ENCODE measurements at places on chromosomes 12 and 14. TPM values are rescaled to one million over a fixed set of nuclear protein-coding genes. Genes with fewer than 3 reads are reported as not detected.

GRCh38 chr12:75684678-75685616 is 173.5 kb upstream of the KRR1 start:
- DNase-seq, result no peak
- no peak overlapping the region for H3K4me3 ChIP-seq
- H3K4me1 ChIP-seq, result no peaks in the 10 kb centered on the region

DNA sequence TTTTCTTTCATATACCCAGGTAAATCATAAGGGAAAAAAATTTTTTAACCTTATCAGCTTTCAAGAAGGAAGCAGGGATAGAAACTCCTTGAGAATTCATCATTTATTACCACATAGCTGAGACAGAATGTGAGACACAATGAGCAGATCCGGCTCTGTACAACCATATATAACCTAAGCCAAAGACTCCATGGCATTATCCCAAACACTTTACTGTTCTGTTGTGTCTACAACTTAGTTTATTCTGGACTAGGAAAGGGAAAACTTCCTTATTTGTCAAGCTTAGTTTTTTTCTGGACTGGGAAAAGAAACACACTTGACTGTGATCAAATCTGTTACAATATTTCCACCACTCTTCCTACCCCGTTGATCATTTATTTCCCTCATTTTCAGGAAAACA is 38.3 kb upstream of the CATSPERB start:
- H3K4me1 ChIP-seq, result no peaks in the 10 kb centered on the region
- peak; percentile 8 for DNase-seq
- no peaks in the 10 kb centered on the region for H3K27me3 ChIP-seq
- H3K36me3 ChIP-seq, result no peaks in the 10 kb centered on the region
- H3K4me3 ChIP-seq, result no peak overlapping the region

DNA sequence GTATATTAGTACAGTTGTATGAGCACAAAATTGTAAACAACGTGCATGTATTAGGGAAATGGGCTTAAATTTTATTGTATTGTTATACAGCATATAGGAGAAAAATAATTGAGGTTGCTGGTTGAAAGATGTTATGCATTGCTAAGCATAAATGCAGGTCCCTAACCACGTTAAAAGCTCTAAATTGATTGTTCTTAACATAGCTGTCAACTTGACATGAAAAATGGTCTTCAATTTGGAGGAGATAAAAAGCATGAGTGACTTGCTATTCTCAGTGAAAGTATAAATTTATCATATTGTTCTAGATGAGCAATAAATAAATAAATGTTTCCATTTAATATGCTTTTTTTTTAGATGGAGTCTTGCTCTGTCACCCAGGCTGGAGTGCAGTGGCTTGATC is 506.6 kb upstream of the ATXN7L3B start:
- H3K4me1 ChIP-seq, result no peaks in the 10 kb centered on the region
- H3K36me3 ChIP-seq, result no peaks in the 10 kb centered on the region
- no peak overlapping the region for H3K27ac ChIP-seq

The ADIPOR2 gene
- total RNA-seq, result 57.3 TPM

The SOX5 gene
- total RNA-seq, result 2.9 TPM

Measured in endothelial cell of umbilical vein (primary cell).